SW 1271 (cell line): ENCODE measurements at places on chromosomes 16 and 17.

- DNase-seq = no peak
Measured at GRCh38 chr17:81412490-81413093, 17.3 kb downstream of the BAHCC1 start.

- no peak for DNase-seq
Measured at GRCh38 chr16:12340151-12340733, 363.7 kb downstream of the SNX29 start.

DNA sequence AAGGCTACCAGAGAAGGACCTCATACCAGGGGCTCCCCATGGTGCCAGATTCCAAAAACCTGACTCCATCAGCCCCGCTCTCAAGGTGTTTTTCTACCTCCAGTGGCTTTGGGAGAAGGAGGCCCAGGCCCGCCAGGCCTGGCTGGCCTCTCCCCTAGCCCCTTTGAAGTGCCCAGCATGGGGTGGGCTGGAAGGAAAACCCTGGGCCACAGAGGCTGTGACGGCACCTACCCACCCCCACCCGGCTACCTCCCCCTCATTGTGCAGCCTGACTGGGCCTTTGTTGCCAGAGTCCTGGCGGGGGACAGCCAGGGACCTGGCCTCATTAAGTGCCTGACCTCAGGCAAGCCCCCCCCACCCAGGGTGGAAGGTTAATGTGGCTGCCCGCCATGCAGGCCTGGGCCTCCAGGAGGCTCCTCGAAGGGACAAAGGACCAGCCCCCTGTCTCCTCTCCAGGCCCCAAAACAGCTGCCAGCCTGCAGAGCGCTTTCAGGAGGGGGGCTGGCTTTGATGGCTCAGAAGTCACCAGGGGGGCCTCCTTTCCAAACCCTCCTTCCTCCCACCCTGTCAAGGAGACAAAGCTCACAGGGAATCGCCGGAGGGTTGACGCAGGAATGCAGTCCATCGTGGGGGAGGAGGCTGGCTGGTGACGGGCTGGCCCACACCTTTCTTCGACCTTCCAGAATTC is 159.4 kb downstream of the ZNF423 start:
- no peak for DNase-seq

DNA sequence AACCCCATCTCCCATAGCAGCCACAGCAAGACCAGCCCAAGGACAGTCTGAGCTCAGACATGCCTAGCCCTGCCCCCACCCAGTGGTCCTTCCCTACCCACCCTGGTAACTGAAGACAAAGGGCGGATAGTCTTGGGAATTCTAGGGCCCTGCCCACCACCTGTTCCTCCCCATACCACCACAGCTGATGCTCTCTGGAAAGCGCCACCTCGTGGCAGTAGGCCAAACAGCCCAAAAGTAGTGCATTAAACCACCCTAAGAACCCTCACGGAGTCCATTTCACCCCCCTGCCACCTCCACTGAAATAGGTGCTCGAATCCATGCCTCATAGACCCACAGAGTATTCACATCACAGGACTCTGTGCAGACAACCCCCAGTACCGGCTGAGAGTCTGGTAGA is 1021.4 kb downstream of the CDH8 start:
- DNase-seq = no peak

DNA sequence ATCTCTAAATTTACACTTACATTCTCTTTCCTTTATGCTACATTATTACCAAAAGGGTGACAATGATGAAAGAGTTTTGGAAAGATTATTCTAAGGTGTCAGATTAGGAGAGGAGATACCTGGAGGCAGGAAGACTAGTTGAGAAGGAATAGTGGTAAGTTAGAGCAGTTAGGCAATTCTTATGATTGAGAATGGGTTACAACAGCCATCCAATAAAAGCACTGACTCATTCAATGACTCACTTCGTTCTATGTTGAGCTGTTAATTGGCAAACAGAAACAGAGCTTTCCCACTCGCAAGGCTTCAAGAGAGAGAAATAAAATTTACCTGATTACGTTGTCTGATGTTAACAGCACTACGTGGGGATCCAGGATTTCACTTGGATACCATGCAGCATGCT is 5.8 kb downstream of the NUP88 start:
- no peak for DNase-seq

- no peak for DNase-seq
Measured at GRCh38 chr16:855471-855870, 54.9 kb upstream of the GNG13 start.
